ENCODE measurements at places on chromosomes 3 and 15.

DNA sequence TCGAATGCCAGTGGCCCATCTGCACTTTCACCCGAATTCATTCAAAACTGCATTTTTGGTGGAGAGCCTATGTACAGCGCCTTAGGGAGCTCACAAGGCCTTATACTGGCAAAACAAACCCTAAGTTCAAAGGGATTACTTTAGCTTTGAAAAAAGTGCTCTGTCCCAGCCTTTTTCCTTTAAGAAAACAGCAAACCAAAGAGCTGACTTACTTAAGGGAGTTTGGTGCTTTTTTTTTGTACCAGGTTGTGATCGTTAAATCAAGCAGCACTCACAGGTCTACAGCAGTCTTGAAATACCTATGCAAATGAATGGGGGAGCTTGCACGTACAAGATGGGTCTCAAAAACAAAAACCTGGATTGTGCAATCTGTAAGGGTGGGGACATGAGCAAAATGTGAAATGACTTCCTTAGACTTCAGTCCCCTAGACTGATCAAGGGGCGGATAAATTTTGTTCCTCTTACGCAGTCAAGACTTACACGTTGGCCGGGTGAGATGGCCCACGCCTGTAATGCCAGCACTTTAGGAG is 11.6 kb upstream of the PIK3CB start:
- DNase-seq: no peak

GRCh38 chr3:78337801-78338211 is 1297.9 kb downstream of the ROBO2 start:
- DNase-seq: no peak

DNA sequence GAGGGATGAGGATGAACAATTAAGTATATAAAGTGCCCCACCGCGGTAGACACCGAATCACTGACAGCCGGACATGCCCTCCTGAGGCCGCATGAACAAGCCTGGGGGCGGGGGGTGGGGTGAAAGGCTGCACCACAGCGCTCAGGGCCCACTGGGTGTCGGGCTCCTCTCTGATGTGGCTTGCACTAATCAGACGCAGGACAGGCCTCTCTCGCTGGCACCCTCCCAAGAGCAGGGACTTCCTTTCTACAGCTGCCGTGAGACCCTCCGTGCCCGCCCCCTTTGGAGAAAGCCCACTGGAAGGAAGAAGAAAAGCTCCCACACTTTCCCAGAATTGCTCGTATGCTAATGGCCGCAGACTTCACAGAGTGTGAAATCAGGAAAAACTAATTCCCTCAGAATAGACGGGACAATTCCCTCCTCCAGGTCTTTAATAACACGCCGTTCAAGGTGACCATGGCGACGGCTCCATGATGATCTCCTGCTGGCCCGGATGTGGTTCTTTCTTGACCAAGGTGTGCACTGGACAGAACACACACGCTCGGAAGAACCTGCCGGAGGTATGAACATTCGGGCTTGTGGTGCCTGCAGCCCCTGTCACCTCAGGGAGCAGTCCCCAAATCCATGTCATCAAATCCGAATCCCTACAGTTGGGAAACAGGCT is 32.0 kb downstream of the IQSEC1 start:
- DNase-seq: no peak

DNA sequence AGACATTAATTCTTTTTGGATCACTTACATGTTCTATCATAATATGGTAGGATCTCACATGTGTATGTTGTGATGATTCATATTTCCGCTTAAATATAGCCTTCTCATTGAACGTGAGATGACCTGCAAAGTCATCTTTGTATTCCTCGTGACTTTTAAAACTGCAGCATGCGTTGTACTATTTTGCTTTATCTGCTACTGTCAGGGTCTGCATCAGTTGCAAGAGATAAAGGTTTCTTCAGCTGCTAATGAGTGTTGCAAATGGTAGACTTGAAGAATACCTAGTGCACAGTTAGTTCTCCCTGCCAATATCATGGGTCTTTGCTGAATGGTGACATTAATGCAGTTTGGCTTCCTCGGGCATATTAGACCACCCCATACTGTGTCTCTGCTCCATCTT is 31.8 kb downstream of the REC114 start:
- DNase-seq: no peak

GRCh38 chr15:56047354-56047753 is 53.9 kb upstream of the NEDD4 start:
- no peak for DNase-seq

Measured in osteocyte (in vitro differentiated cells).